H9 (cell line): ENCODE measurements at places on chromosomes 3 and 15. TPM values are rescaled to one million over a fixed set of nuclear protein-coding genes. Genes with fewer than 3 reads are reported as not detected.

DNA sequence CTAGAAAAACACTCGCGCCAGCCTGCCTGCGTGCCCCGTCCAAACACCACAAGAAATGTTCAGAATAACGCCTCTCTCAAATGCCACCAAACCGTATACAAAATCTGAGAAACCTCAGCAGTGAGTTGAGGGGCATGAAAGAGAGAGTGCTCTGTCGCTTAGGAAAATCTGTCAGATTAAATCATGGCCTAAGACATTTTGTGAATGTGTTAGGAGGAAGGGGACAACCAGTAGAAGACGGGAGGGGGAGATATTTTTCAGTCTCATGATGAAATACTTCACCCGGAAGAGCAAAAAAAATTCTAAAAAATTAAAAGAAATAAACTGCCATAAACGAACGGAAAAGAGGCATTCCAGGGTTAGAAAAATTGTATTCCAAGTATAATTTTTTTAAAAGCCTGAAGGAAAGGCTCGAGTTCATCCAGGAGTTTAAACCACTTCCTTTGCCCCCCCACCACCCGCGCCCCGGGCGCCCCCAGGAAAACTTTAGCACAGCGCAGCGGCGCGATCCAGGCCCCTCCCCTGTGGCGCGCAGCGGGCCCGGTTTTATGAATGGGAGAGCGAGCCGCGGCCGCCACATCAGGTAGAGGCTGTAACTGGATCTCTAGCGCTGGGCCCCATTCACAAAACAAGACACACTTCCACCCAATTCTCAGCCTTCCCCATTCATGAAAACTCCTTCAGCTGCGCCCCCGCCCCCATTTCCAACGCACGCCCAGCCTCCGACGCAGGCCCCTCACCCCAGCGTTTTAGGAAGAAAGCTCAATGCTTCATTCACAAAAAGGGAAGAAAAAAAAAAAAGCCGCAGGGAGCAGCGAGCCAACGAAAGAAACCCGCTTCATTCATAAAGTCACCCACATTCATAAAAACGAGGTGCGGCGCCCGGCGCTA is 1.4 kb downstream of the ETV5 start:
- DNase-seq: peak; percentile 81
- H3K27ac ChIP-seq: no peak overlapping the region
- H3K36me3 ChIP-seq: peaks cover 11% of the 10 kb centered on the region; the same call in 2 of the 3 replicates
- H3K4me1 ChIP-seq: peaks cover 2% of the 10 kb centered on the region; the same call in 1 of the 2 replicates

DNA sequence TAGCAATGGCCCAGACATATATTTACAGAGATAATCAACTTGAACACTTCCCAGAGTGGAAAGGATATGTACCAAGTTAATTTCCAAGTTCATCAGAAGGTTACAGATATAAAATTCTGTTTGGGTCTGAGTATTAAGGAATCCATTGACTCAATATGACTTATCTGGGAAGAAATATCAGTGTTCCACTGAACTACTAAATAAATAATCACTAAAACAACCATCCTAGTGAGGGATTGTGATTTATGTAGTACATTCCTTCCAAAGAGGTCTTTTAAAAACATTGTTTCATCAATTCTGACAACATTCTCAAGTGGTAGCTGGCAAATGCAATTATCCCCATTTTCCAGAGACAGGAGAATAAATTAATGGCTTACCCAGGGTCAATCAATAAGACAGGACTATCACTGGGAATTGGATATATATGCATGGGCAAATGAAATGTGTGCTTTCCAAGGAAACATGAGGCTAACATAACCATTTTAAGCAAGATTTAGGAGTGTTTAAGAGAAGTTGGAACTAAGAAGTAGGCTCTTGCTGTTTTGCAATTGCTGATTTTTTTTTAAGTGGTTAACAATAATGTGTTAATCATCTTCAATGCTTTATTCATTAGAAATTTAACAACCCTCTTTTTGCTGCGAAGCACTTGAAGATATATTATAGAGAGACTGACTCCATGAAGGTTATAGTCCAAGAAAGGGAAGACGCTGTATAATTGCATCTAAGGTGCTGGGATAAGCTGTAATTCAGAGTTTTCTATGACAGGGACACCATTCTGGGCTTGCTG is 37.9 kb downstream of the SLC9A9 start:
- no peak overlapping the region for H3K27ac ChIP-seq
- no peaks in the 10 kb centered on the region for H3K27me3 ChIP-seq
- no peak for DNase-seq

DNA sequence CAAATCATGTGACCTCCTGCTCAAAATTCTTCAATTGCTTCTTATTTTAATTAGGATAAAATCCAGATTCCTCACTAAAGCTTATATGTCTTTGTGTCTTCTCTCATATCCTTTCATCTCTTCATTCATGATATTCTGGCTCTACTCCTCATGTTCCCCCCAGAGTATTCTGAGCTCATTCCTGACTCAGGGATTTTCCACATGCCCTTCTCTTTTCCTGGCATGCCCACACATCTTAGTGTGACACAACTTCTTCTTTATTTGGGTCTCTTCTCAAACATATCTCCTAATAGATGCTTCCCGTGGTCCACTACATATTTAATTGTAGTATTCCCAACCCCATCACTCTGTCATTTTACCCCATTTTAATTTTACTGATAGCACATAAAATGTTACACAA is 15.2 kb upstream of the MBNL1 start:
- no peak overlapping the region for H3K27ac ChIP-seq
- no peaks in the 10 kb centered on the region; the same call in 1 of the 2 replicates for H3K4me1 ChIP-seq
- no peak overlapping the region for H3K4me3 ChIP-seq
- DNase-seq: no peak
- H3K36me3 ChIP-seq: no peaks in the 10 kb centered on the region
- H3K27me3 ChIP-seq: no peaks in the 10 kb centered on the region

GRCh38 chr3:188268336-188268735 is 114.4 kb downstream of the LPP start:
- peak overlapping the region; percentile 41 for H3K27ac ChIP-seq
- H3K27me3 ChIP-seq: no peaks in the 10 kb centered on the region
- no peak overlapping the region for H3K4me3 ChIP-seq
- H3K36me3 ChIP-seq: no peaks in the 10 kb centered on the region
- DNase-seq: no peak

DNA sequence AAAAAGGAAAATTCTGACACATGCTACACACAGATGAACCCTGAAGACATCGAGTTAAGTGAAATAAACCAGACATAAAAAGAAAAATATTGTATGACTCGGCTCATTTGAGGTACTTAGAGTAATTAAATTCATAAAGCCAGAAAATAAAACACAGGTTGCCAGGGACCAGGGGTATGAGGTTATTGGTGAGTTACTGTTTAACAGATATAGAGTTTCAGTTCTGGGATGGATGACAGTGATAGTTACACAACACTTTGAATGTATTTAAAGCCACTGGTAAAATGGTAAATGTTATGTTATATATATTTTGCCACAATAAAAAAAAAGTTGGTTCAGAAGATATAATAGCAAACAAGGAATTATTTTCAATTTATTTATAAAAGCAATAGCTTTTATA is 436.1 kb upstream of the WNT5A start:
- no peaks in the 10 kb centered on the region for H3K36me3 ChIP-seq
- no peak overlapping the region for H3K27ac ChIP-seq
- H3K27me3 ChIP-seq: no peaks in the 10 kb centered on the region
- DNase-seq: no peak

DNA sequence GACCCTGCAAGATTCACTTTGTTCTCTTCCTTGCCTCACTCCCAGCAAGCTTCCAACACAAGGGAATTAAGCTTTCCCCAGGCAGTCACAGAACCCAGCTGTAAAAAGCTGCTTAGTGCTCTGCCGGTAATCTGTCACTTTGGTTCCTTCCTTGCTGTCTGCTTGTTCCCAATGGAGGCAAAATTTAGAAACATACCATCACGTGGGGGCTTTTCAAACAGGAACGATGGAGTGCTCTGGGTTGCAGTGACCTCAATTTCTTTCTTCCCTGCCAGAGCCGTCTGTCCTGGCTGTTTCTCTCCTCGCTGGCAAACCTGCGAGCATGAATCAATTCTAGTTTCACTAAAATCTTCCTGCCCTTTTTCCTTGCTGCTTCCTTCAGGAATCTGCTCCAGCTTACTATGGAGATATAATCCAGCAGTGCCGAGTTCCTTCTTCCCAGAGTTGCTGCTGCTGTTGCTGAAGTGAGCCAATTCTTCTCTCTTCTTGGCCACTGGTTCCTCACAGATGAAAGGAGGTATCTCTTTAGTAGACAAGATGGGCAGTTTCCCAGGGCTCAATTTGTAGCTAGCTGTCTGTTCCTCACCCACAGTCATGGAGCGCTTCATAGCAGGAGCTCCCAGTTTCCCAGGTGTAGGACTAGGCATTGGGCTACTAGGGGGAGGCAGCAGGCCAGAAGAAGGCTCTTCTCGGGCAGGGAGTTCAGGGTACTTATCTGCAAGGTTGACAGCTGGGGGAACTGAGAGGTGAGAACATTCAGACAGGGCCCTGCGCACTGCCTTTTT is 88.1 kb downstream of the DHX30 start:
- peaks cover 15% of the 10 kb centered on the region; the same call in 2 of the 3 replicates for H3K36me3 ChIP-seq
- H3K27me3 ChIP-seq: no peaks in the 10 kb centered on the region
- H3K4me3 ChIP-seq: no peak overlapping the region; the same call in 2 of the 3 replicates
- no peak for DNase-seq

DNA sequence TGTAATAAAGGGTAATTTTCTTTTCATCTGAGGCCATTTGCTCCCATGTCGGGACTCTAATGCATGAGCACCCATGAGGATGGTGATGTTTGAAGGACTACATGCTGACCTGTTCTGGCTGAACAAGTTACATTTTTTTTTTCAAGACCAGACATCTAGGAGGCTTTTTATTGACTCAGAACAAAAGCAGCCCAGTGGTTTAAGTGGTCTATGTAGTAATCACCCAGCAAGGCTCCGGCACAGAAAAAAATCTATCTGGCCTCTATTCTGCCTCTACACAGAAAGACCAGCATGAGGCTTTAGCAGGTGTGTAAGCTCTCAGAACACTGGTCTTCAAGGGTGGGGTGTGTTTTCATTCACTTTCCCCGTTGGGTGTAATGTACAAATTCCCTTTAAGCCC is 95.1 kb upstream of the ZBED2 start:
- H3K27me3 ChIP-seq: no peaks in the 10 kb centered on the region
- H3K4me1 ChIP-seq: no peaks in the 10 kb centered on the region
- no peak for DNase-seq
- no peaks in the 10 kb centered on the region for H3K36me3 ChIP-seq

DNA sequence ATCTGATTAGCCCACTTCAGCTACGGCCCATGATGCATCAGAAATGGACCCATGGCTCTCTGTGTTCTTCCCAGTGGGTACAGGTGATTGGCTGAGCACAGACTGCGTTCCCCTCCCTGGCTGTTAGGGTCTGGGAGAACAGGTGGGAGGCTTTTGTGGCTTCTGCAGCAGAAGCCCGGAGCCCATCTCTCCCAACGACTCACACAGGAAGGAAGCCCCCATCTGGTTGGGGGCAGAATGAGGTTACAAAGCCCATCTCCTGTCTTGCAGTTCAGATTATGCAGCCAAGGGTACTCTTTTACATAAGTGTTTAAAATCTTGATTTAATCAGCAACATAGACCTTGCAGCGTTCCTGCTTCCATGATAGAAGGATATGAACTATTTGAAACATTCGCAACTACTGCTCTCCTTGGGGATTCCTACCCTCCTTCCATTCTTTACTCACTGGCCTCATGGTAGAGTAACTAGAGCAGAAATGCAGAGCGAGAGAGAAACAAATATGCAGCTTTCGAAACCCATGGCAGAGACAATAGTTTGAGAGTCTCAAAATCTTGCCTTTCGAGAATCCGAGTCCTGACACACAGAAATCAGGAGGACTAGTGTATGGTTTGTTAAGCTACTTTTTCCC is 291.3 kb downstream of the TLE3 start:
- H3K27ac ChIP-seq: no peak overlapping the region
- no peaks in the 10 kb centered on the region for H3K36me3 ChIP-seq
- no peak for DNase-seq
- H3K4me3 ChIP-seq: no peak overlapping the region

IQCF5 gene
- not detected in 2 replicates for total RNA-seq

GPR62 gene
- 0.13 and 0.33 TPM in 2 replicates for total RNA-seq
